ENCODE measurements at places on chromosomes 5 and 9. TPM values are rescaled to one million over a fixed set of nuclear protein-coding genes. Genes with fewer than 3 reads are reported as not detected.

The C9 gene
- total RNA-seq = not detected

The KCTD16 gene
- total RNA-seq = 0.11 TPM

The ZBED3 gene
- 7.8 TPM for total RNA-seq

The DNM1 gene
- total RNA-seq = 58.0 TPM

The CARTPT gene
- not detected for total RNA-seq

The CDH10 gene
- total RNA-seq = 0.22 TPM

The MZB1 gene
- 0.31 TPM for total RNA-seq

The GGTA1 gene
- not detected for total RNA-seq

GRCh38 chr5:151195622-151196021 lies 28.3 kb downstream of the CCDC69 start:
- no peak for DNase-seq

- DNase-seq = no peak
Measured at GRCh38 chr9:29865764-29866313, 2292.6 kb upstream of the C9orf72 start.

DNA sequence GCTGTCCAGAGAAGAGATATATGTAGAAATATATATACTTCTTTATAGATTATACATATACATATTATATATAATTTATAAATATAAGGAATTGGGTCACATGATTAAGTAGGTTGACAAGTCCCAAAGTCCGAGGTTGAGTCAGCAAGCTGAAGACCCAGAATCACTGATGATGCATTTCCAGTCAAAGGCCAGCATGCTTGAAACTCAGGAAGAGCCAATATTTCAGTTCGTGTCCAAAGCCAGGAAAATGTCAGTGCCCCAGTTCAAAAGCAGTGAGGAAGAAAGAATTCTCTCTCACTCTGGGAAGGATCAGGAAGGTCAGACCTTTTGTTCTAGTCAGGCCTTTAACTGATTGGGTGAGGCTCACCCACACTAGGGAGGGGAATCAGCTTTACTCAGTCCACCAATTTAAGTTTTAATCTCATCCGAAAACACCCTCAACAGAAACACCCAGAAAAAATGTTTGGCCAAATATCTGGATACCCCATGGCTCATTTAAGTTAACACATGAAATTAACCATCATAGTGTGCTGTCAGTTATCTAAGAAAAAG lies 42.0 kb upstream of the LVRN start:
- no peak for DNase-seq

DNA sequence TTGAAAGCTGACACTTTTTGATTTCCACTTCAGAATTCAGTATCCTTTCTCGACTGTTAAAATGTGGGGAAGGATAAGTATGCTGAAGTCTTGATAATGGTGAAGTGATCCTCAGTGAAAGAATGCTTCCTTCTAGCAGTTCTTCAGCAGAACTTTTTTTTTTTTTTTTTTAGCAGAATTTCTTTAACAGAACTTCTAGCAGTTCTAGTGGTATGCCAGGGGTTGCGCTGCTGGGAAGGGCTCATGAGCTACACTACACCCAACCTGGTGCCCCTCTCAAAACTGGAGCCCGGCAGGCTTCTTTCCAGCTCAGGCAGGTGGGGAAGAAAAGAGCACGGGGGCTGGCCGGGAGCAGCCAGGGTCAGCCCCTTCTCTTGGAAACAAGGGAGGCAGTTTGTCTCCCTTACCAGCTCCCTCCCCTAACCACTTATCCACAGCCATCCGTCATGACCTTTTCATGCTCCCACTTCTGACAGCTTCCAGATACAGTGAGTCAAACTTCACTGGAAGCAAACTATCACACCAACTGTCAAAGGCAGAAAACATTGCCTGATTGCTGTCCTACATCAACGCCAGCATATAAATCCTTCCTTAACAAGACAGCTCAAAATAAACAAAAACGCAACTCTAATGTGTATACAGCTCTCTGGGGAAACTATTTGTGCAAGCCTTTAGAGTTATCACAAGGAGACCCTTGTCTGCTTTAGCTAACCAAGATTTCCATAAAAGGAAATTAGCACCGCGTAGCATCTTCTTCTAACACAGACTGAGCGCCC lies 211.5 kb downstream of the GAPVD1 start:
- DNase-seq = no peak

- no peak for DNase-seq
Measured at GRCh38 chr5:144369006-144369405, 198.3 kb downstream of the KCTD16 start.

DNA sequence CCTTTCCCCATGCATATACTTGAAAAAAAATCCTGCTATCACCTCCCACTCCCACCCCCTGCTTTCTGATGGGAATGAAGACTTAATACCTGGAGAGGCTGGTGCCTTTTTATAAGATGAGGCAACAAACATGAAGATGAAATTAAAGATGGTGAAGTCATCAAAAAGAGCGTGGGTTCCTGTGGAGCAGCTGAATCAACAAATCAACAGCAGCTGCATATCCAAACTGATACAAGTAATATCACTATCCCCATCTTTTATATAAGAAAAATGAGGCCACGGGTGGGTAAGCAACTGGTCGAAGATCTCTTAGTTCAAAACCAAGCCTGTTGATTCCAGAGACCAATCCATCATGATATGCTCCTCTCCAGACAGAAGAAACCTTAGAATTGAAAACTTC lies 268.5 kb downstream of the ENC1 start:
- no peak for DNase-seq

DNA sequence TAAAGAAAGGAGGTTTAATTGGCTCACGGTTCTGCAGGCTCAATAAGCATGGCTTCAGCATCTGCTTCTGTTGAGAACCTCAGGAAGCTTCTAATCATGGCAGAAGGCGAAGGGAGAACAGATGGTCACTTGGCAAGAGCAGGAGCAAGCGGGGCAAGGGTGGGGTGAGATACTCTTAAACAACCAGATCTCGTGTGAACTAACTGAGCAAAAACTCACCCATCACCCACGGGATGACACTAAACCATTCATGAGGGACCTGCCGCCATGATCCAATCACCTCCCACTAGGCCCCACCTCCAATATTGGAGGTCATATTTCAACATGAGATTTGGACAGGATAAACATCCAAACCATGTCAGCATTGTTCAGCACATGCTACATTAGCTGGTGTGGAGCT lies 89.1 kb upstream of the HAND1 start:
- no peak for DNase-seq

GRCh38 chr9:36997414-36997813 lies 36.7 kb downstream of the PAX5 start:
- no peak for DNase-seq

DNA sequence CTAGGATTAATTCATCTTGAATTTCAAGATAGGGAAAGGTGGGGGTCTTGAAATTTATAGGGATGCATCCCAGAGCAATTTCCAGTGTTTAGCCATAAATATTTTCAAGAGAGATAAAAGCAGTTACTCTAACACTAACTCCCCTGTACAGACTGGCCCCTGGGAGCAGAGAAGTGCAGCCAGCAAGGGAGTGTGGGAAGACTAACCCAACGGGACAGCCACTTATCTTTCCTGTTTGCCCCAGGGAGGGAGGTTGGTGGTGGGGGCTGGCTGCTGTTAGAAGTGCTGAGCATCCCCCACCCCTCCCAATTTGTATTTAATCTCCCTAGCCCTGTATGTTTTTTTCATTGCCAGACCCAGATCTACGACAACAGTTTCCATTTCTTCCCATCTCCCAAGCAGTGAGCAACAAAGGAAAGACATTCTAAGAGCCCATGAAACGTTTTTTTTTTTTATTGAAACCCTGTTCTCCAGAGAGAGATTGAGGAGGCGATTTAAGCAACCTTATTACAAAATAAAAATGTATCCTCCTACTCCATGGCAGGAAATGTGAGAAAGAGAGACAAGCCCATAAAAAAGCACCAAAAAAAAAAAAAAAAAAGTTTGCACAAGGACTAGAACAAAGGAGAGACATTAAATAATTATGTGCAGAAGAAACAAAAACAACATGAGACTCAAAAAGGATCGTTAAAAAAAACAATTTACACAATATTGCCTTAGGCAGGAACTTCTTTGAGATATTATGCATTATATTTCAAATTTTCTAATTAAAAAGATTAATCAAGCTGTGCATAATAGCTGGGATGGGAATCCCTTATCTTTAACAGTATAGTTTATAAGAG lies 343.4 kb downstream of the ARHGEF28 start:
- no peak for DNase-seq

DNA sequence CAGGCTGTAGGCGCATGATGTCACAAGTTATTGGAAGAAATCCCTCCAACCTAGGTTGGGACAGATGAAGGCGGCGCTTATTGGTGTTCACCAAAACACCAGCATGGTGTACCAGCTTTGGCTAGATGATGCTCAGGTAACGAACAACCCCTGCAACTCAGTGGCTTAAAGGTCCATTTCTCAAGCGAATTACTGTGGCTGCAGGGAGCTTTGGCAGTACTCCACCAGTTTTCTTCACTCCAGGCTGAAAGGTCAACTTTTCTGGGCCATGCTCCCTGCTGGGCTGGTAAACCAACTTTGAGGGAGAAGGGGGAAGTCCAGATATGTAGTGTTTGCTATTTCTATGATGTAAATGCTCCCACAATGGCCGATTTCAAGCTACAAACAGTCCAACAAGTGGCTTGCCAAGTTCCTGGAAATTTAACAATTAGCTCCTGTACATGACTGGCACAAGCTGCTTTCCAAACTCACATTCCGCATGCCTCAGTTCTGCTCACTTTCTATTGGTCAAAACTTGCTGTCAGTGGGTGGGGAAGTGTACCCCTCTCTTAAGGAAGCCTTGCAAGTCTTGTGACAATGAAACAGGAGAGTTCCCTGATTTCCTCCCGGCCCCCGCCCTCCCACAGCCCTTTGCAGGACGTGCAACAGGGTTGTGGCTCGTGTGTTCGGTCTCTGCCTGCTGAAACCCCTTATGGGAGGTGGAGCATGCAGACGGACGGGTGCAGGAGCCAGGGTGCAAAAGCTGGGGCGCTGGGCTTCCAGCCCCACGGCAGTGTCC lies 588 bp upstream of the ZBED3 start:
- peak; percentile 36 for DNase-seq

- no peak for DNase-seq
Measured at GRCh38 chr9:35827486-35827885, 1.0 kb downstream of the FAM221B start.

GRCh38 chr5:20654746-20655145 lies 666.7 kb upstream of the CDH18 start:
- DNase-seq = no peak

DNA sequence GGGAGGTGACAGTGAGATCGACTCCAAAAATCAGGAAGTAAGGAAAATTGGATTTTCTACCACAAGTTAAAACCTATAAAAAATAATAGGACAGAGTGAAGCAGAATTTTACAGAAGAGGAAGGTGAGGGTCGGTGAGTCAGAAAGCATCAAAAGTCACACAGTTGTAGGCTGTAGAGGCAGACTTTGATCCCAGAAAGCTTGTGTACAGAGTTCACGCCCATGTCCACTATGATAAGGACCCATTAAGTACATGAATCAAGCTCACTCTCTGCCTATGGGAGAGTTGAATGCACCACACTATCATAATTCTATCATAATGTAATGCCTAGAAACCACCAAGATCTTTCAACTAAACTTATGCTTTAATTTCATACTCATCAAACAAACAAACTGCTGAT lies 291.2 kb downstream of the PRELID2 start:
- DNase-seq = no peak

DNA sequence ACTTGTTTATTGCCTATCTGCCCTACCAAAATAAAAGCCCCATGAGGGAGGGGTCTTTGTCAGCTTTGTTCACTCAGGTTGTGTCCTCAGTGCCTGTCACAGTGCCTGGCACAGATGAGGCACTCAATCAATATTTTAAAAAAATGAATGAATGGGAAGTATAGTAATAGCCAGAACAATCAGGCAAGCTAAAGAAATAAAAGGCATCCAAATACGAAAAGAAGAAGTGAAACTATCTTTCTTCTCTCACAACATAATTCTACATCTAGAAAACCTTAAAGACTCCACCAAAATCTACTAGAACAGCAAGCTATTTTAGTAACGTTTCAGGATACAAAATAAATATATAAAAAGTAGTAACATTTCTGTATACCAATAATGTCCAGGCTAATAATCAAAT lies 37.8 kb upstream of the C5orf63 start:
- DNase-seq = no peak

DNA sequence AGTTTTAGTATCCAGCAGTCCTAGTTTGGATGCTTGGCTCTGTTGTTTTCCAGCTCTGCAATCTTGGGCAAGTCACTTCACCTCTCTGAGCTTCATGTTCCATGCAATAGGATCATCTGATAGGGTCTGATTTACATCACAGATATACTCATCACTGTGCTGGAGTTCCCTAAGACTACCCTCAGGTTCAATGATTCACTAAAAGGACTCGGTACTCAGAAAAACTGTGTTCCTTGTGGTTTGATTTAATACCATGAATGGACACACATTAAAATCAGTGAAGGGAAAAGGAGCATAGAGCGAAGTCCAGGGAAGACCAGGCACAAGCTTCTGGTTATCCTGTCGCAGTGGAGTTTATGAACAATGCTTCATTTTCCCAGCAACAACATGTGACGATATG lies 119.9 kb upstream of the EFNA5 start:
- DNase-seq = no peak

DNA sequence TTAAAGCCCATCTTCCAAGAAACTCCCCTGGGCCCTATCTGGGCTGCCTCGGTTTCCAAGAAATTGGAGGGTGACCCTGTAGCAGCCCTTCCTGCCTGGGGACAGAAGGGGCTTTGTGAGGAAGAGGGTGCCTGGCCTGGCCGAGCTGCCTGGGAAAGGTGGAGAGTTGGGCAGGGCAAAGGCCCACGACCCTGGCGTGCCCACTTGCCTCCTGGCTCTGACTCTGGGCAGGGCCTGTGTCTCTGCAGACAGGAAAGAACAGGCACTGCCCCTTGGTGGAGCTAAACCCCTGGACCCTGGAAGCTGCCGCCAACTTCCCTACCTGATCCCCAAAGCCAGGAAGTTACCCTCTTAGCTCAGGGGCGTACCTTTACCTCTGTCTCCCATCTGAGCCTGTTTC lies 149.3 kb downstream of the RGS3 start:
- DNase-seq = no peak
